ENCODE measurements at places on chromosomes 6 and 20.

DNA sequence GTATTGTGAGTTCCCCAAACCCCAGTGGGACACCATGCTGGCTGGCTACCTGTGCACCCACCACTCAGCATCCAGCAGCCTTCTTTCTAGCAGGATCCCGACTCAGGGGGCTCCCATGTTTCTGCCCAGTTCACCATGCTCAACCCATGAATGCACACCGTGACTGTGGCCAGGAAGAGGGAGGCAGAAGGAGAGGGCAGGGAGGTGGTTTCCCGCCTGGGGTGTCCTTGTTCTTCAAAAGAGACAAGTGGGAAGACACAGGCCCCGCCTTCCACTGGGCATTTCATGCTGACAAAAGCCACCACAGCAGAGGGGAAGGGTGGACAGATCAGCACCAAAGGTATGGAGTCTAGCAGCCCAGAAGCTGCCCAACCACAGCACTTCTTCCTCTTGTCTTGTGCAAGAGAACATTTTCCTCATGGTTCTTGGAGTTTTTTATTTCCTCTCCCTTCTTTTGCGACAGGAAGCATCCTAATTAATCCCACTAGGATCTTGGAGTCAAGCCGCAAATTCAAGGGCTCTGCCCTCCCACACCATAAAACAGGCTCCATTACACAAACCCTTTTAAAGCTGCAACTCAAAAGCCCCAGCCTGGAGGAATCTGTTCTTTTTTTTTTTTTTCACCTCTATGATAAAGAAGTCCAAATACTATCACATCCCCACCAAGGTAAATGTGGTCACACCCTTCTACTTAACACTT is 13.5 kb upstream of the ANKRD60 start:
- no peak for DNase-seq

GRCh38 chr6:26131618-26132017 is 44.4 kb downstream of the HFE start:
- DNase-seq = no peak

- DNase-seq = no peak
Measured at GRCh38 chr6:142853244-142854180, 91.5 kb downstream of the HIVEP2 start.

DNA sequence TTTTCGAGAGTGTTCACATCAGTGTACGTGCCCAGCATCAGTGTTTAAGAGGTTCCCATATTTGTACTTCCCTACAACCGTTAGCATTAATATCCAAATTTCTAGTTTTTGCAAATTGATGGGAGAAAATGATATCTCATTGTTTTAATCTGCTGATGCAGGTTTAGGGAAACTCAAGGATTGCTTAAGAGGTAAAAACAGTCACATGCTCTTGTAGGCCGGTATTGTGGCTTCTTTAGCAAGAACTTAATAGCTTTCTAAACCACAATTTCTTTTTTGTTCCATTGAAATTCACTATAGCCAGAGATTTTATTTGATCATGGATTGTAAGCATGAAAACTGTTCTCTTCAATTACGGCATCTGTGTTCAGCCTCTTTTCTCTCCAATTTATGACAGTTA is 29.5 kb downstream of the BEND6 start:
- no peak for DNase-seq

DNA sequence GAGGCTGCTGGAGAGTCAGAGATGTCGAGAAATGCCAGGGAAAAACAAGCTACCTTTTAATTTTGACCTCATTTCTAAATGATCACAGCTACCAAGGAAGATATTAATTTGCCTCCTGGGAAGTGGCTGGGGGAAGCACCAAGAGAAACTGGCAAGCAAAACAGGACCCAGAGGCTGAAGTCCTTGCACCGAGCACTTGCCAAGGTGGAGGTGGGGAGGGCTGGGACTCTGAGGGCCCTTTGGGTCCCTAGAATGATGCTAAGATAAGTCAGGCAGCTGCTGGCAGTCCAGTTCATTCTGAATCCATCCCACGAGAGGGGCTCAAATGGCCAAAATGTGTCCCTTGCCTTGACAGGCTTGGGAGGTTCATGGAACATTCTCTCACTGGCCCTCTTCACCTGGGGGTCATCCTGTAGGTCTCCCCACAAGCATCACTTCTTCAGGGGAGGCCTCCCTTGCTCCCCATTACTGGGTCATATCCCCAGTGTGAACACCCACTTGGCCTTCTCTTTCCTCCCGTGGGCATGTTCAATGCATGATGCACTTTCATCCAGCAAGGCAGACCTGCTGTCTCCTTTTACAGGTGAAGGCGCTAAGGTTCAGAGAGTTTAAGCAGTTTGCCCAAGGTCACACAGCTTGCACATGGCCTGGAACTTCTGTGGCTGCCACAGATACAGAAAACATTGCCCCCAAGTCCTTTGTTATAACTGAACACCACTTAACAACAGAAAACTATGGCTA is 39.1 kb upstream of the BLCAP start:
- no peak for DNase-seq

DNA sequence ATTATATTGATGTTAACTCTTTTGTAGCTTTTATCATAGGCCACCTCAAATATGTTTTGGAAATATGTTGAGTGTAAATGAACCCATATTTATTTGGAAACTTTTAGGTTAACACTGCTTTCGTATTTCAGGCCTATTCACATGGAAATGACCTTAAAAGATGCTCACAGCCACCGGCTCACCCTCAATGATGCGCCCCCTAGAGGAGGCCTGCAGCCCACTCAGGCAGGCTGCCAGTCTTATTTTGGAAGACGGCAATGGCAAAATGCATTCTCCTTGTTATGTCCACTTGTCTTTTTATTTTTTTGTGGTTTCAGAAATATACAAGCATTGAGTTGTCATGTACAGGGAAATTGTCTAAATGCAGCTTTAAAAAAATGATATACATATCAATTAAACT is 869.7 kb downstream of the PHF3 start:
- no peak for DNase-seq

DNA sequence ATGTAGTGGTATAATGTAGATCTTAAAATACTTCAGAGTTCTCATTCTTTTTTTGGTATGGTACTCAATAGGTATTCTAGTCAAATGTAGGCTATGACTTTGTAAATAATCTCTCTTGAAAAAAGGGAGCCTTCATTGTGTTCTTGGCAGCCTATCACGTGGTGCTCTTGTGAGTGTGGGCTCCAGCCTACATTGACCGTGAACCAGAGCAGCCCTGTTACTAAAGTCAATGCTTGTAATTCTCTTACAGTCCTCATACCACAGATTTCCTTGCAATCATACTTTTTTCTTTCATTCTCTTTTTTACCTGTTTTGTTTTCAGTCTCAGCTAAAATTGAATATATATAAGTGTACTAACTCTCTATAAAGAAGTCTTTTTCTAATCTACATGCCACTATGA is 31.1 kb downstream of the ARID1B start:
- no peak for DNase-seq

GRCh38 chr6:153994811-153995210 is 44.2 kb upstream of the OPRM1 start:
- no peak for DNase-seq

DNA sequence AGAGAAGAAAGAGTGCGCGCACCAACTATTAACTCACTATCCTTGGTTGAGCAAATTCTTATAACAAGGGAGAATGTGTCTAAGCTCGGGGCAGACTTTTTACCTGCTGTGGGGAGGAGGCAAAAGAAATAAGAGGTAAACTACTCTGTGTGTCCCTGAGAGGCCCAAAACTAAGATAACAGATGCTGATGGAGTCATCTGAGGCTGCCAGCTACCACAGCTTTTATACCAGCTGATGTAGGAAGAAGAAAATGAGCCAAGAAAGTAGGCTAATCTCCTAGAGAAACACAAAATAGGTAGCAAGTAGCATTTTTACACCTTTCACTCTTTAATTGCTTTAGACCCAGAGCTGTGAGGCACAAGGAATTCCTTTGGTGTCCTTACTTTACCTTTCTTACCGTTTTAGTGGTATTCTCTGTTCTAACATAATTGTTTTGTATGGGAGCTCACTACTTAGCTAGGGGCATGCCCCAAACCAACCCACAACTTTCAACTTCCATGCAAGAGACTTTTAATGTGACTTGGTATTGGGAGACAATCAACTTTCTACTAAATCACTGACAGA is 27.8 kb upstream of the PIM1 start:
- DNase-seq = no peak

GRCh38 chr6:167576050-167576741 is 250.5 kb upstream of the AFDN start:
- no peak for DNase-seq

- no peak for DNase-seq
Measured at GRCh38 chr20:18176318-18176785, 38.7 kb downstream of the KAT14 start.

DNA sequence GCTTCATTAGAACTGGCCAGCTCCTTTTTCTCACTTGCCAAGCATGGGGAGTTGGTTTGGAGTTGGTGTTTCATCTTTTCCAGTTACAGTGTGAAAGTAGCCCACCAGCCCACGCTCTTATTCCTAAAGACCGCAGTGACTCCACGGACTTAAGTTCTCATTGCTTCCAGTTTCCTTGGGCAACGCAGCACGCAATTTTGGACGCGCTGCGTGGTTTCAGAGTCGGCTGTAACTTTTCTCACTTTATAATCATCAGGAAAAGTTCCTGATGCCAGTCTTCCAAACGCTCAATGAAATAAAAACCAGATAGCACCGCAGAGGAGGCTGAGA is 381 bp upstream of the PEX7 start:
- DNase-seq = no peak

DNA sequence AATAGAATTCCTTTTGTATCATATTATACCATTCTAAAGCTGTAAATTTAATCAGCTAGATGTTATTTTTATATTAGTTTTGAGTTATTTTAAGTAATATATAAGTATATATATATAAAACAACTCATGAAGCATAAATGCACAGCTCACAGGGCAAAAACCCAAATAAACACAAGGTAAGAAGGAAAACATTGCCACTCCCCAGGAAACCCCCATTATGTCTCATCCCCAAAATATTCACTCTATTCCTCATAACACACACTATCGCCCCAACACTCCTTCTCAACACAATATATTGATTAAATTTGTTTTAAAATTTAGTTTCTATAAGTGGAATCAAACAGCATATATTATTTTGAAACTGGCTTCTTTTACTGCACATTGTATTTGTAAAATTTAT is 98.6 kb upstream of the FAM83B start:
- no peak for DNase-seq

- no peak for DNase-seq
Measured at GRCh38 chr6:71608646-71609045, 277.7 kb upstream of the RIMS1 start.

DNA sequence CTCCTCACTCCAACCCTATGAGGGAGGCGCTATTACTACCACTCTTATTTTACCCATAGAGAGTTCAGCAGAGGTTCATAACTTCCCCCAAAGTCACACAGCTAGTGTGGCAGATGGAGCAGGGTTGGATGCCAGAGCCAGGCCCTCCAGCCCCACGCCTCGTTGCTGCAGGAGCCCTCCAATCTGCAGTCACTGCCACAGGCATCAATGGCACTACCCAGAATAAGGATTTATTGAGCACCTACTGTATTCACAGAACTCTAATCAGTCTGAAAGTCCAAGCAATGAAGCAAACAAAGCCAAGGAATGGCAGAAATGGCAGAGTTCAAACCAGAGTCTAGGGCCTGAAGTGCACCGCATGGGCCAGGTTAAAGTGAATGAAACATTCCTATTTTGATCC is 144.9 kb downstream of the LPA start:
- no peak for DNase-seq

DNA sequence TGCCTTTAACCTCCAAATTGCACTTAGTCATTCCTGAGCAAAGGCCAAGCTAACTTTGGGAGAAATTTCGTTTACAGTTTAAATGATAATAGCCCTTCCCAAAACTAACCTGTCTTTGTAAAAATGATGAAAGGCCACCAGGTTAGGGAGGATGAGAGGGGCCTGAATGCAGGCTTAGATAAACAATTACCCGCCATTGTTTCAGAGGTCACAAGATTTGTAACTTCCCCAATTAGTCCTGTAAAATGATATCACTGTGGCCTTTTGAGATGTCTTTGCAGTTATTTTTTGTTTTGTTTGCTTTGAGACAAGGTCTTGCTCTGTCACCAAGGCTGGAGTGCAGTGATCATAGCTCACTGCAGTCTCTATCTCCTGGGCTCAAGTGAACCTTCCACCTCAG is 26.3 kb downstream of the GNL1 start:
- no peak for DNase-seq

DNA sequence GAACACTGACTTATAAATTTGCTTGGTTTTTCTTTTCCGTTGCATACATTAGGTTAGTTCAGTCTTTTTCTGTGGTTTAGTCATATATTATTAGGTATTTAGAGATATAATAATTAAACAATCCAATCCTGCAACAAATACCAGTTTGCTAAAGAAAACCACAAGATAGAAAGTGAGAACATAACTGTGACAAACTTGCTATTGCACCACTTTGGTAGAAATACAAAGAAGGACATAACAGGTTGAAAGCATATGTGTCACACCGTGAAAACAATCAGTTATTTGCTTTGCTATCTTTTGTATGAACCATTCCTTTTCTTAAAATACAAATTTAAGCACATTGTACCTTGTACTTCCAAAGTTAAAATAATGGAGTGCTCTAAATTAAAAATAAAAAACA is 42.0 kb upstream of the KCNQ5 start:
- no peak for DNase-seq

DNA sequence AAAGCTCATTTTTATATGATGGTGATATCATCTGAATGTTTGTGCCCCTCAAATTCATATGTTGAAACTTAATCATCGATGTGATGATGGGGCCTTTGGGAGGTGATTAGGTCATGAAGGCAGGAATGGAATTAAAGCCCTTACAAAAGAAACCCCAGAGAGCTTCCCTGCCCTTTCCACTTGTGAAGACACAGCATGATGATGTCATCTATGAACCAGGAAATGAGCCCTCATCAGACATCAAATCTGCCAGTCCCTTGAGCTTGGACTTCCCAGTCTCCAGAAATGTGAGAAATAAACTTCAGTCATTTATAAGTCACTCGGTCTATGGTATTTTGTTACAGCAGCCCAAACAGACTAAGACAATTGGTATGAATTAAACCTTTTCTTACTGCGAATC is 153.1 kb downstream of the MYB start:
- no peak for DNase-seq

GRCh38 chr6:135851442-135852271 is at the start of gene PDE7B:
Gene PDE7B, plus strand, starts transcription at chr6:135851701.
- DNase-seq = no peak

DNA sequence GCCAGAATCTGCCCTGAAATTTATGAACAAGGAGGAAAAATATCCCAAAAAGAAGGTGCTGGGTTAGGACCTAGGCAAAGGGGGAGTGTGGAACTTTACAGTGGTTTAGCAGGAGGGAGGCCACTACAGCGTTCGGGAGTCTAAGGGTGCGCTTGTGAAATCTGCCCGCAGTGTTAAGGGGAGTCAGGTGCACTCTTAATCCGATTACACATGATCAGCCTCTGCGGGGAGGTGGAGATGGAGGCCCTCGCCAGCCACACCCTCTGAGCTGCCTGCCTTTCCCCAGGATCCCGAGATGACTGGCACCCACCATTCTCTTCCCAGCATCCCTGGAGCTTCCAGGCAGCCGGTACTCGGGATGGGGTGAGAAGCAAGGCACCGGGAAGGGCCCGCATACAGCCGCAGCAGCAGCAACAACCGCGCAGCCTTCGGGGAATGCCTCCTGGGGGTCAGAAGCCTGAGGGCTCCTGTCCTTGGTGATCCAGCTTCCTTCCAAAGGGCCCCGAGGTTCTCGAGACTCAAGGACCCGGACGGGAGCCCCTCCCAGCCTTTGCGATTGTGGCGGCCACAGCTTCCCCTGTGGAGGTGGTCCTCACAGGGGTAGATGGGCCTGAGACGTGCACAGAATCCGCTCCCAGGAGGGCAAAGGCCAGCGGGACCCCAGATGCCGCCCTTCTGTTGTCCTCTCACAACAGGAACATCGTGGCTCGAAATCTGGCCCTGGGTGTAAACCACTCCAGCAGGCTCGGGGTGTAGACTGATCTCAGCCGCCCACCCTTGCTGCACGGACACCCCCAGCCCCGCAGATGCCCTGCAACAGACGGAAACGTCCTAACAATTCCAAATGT is 57.3 kb upstream of the CST7 start:
- DNase-seq = no peak
